ENCODE measurements at places on chromosomes 3 and 15.

GRCh38 chr3:116920826-116921610 lies 211.4 kb downstream of the TUSC7 start:
- DNase-seq = no peak

DNA sequence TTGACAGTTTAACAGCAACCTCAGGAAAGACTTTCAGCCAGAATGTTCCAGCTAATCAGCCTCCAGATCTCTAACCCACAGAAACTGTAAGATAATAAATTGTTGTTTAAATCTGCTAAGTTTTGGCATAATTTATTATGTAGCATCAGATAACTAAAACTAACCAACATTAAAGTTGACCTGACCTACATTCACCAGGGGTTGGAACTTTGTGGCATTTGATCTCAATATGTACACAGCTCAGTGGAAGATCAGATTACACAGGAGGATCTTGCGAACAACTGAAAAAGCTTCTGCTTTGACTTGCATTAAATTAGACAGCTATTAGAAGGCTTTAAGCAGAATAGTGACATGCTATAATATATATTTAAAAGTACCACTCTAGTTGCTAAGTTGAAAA lies 91.4 kb upstream of the POU1F1 start:
- no peak for DNase-seq

DNA sequence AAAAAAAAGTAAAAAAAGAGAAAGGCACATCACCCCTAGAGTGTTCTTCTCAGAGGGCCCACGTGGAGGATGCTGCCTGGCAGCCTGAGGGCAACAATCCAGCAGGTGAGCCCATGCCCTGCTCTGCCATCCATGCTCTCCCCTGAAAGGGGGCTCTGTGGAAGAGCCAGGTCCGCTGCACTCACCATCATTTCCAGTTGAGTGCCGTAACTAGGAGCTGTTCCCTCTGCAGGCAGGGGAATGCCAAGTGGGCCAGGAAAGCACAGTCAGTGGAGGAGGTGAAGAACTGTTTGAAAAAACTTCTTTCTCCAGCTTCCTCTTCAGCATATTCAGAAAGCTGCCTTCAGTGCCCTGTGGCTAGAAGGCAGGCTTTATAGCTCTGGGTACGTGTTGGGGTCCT lies 84.1 kb downstream of the ABHD5 start:
- DNase-seq = no peak

GRCh38 chr3:27467545-27467944 lies 16.6 kb downstream of the SLC4A7 start:
- DNase-seq = no peak

DNA sequence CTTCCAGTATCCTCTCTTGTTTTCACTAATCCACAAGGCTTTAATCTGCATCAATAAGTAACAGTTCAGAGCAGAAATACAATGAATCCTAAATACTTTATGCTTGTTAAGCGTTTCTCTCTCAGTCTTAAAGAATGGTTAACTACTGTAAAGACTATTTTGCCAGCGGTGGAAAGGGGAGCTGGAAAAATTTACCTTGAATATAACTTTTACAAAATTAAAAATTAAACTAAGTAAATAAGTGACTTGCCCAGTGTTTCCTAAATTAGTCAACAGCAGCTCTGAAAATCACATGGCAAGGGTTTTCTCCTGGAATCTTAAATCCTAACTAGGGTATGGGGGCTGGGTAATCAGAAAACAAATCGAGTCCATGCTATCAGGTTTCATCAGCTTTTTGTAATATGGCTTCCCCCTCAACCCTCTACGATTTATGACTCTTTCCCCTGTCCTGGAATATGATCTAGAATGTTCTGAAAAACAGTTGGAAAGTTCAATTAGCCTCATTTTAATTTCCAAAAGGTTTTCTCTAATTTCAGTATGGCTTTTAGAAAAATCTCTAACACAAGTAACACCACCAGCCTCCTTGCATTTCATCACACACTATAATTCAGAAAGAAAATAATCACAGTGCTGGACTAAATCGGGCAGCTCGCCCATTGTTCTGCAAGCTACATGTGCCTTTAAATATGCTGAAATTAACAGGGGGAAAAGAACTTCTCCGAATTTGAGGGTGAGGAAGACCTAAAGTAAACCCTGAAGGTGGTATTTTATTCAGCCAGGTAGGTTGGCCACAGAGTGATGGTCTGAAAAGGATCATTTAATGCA lies 133.5 kb downstream of the ADAMTS9 start:
- DNase-seq = no peak

DNA sequence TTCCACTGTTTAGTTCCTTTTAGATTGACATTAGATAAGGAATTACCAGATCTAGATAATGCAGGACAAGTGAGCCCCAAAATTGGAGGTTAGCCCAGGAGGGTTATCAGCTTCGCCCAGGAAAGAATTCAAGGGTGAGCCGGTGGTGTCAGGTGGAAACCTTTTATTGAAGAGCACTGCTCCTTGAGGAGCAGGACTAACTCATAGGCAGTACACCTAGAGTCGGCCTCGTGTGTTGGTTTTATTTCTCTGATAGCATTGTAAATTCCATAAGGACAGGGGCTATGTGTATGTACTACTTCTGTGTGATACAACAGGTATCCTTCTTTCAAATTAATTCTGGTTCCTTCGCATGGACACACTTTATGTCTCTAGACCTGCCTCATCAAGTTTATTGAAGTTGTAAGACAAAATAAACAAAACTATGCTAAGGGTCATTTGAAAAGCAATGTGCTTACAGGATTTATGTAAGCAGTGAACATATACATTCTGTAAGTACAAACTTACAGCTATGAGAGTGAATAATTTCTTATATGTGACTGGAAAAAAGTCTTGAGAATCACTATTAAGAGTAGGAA lies 57.2 kb downstream of the SNX4 start:
- no peak for DNase-seq

All from activated CD8-positive, alpha-beta memory T cell treated with anti-CD3 and anti-CD28 coated beads for 1 hour (primary cell).